ENCODE measurements at places on chromosomes 3 and 15. TPM values are rescaled to one million over a fixed set of nuclear protein-coding genes. Genes with fewer than 3 reads are reported as not detected.

Gene GATA2
- polyA plus RNA-seq = 33.8 TPM

Gene SEMA5B
- 28.6 TPM for polyA plus RNA-seq

Gene CYP8B1
- polyA plus RNA-seq = 0.84 TPM

Gene GUCA1C
- 0.57 TPM for polyA plus RNA-seq

DNA sequence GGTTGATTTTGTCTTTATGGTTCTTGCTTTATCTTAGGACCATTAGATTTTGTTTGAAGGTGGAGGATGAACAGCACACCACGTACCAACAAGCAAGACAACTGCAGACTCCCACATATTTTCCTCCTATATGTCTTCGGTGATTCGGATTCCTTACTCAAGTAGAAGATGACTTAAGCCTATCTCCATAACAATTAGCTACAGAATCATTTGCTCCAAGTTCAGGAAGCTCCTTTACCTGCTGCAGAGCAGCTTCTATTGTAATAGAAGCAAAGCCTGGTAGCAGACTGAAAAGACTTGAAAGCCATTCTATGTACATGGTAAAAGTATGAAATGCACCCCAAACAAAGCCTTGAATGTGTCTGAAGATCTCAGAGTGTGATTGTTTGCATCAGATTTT, 229.0 kb downstream of the SOX2 start:
- DNase-seq = no peak

GRCh38 chr3:44989636-44990373, 13.8 kb downstream of the EXOSC7 start:
- no peak for DNase-seq

- DNase-seq = no peak
Observed at GRCh38 chr15:52031556-52031955, 12.5 kb downstream of the MAPK6 start.

DNA sequence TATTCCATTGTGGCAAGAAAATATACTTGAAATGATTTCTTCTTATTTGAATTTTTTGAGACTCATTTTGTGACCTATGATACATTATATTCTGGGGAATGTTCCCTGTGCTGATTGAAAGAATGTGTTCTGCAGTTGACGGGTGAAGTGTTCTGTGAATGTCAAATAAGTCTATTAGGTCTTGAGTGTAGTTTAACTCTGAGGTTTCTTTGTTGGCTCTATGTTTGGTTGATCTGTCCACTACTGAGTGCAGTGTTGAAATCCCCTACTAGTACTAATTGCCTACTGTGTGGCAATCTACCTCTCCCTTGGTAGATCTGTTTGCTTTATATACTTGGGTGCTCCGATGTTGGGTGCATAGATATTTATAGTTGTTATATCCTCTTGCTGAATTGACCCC, 46.3 kb upstream of the VEPH1 start:
- no peak for DNase-seq

GRCh38 chr3:155771126-155771525, 26.3 kb upstream of the PLCH1 start:
- DNase-seq = no peak

- no peak for DNase-seq
Observed at GRCh38 chr15:101342056-101342455, 47.0 kb upstream of the SNRPA1 start.

DNA sequence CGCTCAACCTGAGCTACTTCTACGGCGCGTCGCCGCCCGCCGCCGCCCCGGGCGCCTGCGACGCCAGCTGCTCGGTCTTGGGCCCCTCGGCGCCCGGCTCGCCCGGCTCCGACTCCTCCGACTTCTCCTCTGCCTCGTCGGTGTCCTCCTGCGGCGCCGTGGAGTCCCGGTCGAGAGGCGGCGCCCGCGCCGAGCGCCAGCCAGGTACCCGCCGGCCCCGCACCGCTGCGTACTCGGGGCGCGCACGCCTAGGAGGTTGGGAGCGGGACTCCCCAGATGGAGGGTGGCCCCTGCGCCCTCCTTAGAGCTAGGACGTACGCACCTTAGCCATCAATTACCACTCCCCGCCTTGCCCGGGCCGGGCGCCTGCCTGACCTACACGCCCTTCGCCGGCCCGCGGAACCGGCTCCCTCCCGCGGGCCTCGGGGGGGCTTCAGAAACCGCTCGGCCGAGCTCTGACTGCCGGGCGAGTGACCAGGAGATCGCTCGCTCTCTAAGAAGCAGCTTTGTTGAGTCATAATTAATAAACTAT, 466 bp downstream of the NFKBIZ start:
- DNase-seq = no peak

DNA sequence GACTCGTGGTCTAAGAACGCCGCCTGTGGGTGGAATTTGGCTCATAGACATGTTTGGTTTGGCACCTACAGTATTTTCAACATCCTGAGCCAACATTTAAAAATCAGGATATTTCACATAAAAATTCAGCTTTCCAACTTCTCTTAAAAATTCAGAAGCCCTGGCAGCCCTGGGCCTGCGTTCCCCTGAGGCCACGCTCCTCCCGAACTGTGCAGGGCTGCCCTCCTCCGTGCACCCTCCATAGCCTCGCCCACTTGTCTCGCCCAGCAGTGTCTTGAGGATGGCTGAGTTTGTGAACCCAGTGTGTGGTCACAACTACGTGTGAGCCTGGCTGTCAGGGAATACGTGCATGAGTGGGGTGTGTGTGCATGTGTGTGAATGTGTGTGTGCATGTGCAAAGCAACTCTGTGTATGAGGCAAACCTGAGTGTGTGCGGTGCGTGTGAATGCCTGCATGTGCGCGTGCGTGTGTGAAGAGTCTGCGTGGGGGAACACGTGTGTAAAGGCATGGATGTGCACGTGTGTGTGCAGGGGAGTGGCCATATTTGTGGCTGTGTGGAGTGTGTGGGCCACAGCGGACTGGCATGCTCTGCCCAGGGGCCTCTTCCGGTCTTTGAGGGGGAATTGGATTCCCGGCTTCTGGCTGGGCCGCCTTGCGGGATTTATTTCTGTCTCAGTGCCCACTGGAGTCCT, 30.9 kb downstream of the PTH1R start:
- no peak for DNase-seq

GRCh38 chr3:134611516-134611915, 39.3 kb downstream of the KY start:
- no peak for DNase-seq

- no peak for DNase-seq
Observed at GRCh38 chr15:94064676-94065313, 166.6 kb upstream of the MCTP2 start.

Measured in renal pelvis (tissue), 12 donors.